Endothelial cell of umbilical vein (primary cell): ENCODE measurements at places on chromosomes 1 and 21. TPM values are rescaled to one million over a fixed set of nuclear protein-coding genes. Genes with fewer than 3 reads are reported as not detected.
A peak's percentile ranks its signal among the peaks of the same experiment; 100 is the strongest.

Gene FMO3
- total RNA-seq, result not detected in 2 replicates

DNA sequence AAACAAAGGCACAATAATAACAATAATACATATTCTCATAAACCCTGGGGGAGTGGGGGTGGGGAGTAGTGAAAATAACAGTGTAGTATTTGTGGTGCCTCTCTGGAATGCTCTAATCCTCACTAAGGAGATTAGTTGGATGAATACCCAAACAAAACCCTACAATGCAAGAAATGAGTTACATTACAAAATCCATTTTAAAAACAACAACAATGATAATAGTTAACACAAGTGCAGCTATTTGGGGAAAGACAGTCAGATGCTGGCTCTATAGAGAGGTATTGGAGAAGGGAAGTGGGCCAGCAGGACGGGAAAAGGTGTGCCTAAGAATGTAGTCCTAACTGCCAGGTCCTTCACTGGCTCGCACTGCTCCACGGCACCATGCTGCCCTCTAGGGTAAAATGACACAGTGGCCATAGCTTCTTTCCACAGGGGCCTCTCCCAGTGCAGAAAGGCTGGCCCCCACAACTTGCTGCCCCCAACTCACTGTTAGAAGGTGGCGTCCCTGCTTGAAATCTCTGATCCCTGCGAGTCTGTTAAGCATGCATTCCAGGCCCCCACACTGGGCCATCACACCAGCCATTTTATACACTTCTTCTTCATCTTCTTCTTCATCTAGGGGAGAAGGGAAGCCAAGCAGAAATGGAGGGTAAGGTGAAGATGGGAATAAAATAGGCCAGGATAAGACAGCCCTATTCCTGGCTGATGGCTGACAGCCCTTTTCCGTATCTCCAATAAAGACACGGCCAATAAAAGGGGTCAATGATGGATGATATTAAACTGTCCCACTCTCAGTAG is 113.8 kb downstream of the UBR4 start:
- DNase-seq, result peak; percentile 55
- no peaks in the 10 kb centered on the region for H3K27me3 ChIP-seq
- peaks cover 52% of the 10 kb centered on the region for H3K36me3 ChIP-seq
- H3K27ac ChIP-seq, result no peak overlapping the region

DNA sequence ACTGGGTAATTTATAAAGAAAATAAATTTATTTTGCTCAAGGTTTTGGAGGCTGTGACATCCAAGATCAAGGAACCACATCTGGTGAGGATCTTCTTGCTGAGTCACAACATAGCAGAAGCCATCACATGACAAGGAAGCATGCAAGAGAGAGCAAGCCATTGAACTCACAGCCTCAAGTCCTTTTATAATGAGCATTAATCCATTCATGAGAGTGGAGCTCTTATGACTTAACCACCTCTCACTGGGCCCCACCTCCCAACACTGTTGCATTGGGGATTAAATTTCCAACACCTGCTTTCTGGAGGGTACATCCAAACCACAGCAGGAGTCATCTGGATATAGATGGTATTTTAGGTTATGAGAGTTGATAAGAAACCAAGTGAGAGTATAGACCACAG is 20.6 kb upstream of the EGLN1 start:
- peaks cover 5% of the 10 kb centered on the region for H3K27me3 ChIP-seq
- H3K4me1 ChIP-seq, result no peaks in the 10 kb centered on the region
- H3K27ac ChIP-seq, result no peak overlapping the region
- no peak overlapping the region for H3K4me3 ChIP-seq
- DNase-seq, result no peak

DNA sequence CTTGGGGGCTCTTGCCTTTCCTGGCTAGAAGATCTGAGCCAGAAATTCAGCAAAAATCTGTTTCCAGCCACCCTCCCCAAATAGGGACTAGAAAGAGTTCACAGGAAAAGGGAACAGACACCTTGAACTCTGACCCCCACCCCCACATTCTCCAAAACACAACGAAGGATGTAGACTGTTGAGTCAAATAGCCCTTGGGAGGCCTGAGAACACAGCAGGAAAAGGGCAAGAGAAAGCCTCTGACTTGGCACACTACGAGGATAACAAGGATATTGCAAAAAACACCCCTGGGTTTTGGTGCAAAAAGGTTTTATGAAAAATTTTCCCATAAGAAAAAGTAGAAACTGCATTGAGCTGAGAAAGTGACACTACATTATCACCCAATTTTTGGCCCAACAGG is 1.9 kb upstream of the YRDC start:
- DNase-seq, result no peak
- peaks cover 13% of the 10 kb centered on the region for H3K4me1 ChIP-seq
- H3K27ac ChIP-seq, result no peak overlapping the region
- no peak overlapping the region for H3K4me3 ChIP-seq
- H3K27me3 ChIP-seq, result no peaks in the 10 kb centered on the region
- peaks cover 10% of the 10 kb centered on the region for H3K36me3 ChIP-seq

- no peak overlapping the region for H3K27ac ChIP-seq
- H3K4me1 ChIP-seq, result peaks cover 15% of the 10 kb centered on the region
- no peaks in the 10 kb centered on the region for H3K27me3 ChIP-seq
- DNase-seq, result peak; percentile 15
- peak overlapping the region; percentile 47 for H3K4me3 ChIP-seq
- peaks cover 2% of the 10 kb centered on the region for H3K36me3 ChIP-seq
Observed at GRCh38 chr21:43864313-43864961, 586 bp upstream of the AGPAT3 start.

DNA sequence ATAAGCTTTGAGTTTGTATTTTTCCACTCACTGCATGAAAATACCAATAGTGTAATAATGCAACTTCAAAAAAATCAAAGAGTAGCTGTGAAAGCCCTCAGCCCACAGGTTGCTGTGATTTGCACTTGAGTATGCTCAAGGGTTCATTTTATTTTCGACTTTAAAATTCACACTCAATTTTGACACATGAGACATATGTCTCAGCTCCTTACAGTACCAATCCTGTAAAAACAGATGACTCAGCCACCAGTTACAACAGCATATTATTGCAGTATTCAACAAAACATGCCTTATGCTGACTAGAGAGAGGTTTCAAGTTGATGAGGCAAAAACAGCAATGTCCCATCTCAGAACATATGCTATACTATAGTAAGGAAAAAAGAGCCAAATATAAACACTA is 66.1 kb downstream of the CYYR1 start:
- no peaks in the 10 kb centered on the region for H3K36me3 ChIP-seq
- no peak overlapping the region for H3K27ac ChIP-seq
- peak; percentile 74 for DNase-seq
- H3K4me1 ChIP-seq, result peaks cover 19% of the 10 kb centered on the region
- H3K27me3 ChIP-seq, result no peaks in the 10 kb centered on the region
- no peak overlapping the region for H3K4me3 ChIP-seq

DNA sequence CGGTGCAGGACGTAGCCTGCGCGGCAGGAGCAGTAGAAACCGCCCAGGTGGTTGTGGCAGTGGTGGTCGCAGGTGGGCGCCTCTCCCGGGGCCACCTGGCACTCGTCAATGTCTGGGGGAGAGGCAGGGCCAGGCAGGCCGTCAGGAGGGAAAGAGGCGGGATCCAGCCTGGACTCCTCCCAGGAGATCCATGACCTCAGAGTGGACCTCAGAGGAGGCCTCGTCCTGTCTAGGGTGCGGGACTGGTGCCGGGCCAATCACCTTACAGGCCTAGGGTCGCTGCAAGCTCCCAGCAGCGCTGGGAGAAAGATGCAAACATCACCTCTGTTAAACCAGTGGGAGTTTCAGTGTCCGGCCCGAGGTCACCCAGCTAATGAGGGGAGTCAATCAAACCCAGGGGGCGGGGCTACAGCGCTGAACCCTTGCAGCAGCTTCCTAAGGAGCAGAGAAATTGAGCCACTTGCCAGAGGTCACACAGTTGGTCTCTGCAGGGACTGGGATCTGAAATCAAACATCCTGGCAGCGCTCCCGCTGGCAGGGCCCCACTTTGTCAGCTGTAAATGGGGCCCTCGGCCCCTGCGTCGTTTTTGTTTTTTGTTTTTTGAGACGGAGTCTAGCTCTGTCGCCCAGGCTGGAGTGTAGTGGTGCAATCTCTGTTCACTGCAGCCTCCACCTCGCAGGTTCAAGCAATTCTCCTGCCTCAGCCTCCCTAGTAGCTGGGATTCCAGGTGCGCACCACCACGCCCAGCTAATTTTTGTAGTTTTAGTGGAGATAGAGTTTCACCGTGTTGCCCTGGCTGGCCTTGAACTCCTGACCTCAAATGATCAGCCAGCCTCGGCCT is 1.4 kb downstream of the MASP2 start:
- no peak for DNase-seq
- no peaks in the 10 kb centered on the region for H3K36me3 ChIP-seq
- no peak overlapping the region for H3K4me3 ChIP-seq
- H3K27ac ChIP-seq, result no peak overlapping the region
- no peaks in the 10 kb centered on the region for H3K27me3 ChIP-seq
- H3K4me1 ChIP-seq, result no peaks in the 10 kb centered on the region
